ENCODE measurements at places on chromosomes 11 and 22.

- no peak for DNase-seq
Observed at GRCh38 chr11:110524238-110524637, 94.5 kb downstream of the FDX1 start.

- no peak for DNase-seq
Observed at GRCh38 chr11:69640995-69641581, at the start of gene CCND1. Gene CCND1, plus strand, starts transcription at chr11:69641156. Its CDS starts 158 bp downstream, at chr11:69641314.

DNA sequence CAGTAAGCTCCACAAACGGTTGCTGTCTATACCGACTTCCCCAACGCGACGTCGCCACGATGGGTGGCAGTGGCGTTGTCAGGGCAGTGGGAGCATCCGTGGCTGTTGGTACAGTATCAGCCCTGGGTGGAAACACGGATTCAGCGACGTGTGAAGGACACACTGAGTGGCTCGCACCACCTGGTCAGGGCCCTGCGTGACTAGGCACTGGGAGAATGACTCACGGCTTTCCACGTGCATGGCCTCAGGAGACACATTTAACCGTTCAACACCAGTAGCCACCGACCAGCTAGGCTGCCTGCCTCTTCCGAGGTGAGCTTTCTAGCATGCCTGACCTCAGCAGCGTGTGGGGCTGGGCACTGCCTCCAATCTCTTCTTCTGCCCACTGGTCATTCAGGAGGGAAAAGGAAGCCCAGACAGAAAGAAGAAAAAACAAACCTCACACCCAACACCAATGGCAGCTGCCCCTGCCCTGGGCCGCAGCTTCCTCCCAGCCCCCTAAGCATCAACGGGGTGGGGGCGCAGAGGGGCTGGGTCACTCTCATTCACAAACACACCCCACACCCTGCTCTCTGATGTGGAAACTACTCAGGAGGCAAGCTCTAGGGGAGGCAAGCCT lies 59.0 kb downstream of the MYH9 start:
- peak; percentile 56 for DNase-seq

GRCh38 chr11:131723088-131723487 lies 352.7 kb downstream of the NTM start:
- no peak for DNase-seq

GRCh38 chr11:31096191-31096805 lies 273.2 kb downstream of the DCDC1 start:
- DNase-seq: no peak

- no peak for DNase-seq
Observed at GRCh38 chr22:27729246-27729645, 72.3 kb downstream of the MN1 start.

DNA sequence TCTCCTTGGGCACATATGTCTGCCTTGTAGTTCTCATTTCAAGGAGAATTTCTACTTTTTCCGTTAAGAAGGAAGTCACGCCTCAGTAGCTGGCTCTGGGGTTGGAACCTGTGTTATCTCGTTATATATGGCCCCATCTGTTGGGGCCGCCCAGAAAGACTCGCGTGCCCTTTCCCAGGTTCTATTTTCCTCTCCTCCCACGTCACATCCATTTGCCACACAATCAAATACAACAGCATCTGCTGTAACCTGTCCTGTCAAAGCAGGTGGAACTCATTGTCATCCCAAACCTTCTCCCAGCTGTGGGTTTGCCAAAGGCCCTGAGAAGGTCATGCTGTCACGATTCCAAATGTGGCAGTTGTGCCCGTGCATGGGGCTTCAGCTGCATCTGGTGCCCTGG lies 213.1 kb upstream of the ZBED5 start:
- DNase-seq: no peak

GRCh38 chr22:21104126-21104691 lies 58.5 kb downstream of the LRRC74B start:
- DNase-seq: no peak

DNA sequence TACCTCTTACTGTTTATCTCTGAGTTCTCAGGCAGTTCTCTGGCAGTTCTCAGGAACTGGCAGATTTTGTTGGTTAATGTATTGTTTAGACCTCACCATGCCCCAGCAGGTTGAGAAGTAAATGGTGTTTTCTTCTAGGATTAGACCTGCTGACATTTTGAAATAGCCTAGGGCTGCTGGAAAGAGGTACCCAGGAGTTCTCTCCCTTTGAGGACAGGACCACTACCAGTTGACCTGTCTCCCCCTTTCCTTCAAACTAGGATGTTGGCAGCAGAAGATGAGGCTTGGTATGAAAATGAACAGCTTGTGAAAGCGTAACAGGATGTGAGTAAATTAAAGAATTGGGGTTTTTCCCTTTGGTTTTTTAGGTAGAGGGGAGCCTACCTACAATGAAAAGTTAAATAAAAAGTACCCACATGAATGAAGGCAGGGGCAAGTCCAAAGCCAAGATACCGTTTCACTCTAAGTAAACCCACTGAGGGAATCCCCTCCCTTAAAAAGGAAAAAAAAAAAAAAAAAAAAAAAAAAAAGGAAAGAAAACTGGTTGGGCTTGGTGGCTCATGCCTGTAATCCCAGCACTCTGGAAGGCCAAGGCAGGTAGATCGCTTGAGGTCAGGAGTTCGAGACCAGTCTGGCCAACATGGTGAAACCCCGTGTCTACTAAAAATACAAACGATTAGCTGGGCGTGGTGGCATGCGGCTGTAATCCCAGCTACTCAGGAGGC lies 96.2 kb downstream of the PDHX start:
- no peak for DNase-seq

DNA sequence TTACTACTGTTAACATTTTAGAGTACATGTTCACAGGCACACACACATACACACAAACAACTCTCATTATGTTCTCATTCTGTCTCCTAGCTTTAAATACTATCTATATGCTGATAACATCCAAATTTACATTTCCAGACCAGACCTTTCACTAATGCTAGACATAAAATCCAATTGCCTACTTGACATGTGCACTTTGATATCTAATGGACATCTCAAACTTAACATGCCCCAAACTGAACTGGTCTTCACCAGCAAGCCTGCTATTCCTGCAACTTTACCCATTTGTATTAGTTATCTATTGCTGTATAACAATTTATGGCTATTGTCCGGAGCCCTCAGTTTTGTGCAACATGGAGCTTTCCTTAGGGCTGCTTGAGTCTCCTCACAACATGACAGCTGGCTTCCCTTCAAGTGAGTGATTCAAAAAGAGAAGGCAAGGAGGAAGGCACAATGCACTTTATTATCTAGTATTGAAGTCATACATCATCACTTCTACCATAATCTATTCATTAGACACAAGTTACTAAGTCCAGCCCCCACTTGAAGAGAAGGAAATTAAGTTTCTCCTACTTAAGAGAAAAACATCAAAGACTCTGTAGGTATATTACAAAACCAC lies 3.0 kb downstream of the SLC36A4 start:
- DNase-seq: no peak

- no peak for DNase-seq
Observed at GRCh38 chr11:18749681-18750319, 23.8 kb upstream of the IGSF22 start.

DNA sequence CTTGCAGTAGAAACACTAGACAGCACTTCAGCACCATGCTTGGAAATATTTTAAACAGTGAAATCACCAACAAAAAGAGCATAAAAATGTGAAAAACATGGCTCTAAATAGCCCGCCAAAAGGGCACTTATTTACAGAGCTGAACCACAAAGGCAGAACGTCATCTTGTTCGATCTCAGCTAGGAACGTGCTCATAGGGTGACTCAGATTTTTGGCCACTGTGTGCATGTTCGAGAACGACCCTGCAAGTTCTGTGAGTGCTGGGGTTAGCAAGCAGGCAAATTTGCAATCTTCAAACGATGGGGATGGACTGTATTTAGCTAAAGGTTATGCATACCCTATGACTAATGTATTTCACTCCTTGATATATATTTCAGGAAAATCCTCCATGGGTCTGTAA lies 30.6 kb downstream of the OR2AT4 start:
- no peak for DNase-seq

DNA sequence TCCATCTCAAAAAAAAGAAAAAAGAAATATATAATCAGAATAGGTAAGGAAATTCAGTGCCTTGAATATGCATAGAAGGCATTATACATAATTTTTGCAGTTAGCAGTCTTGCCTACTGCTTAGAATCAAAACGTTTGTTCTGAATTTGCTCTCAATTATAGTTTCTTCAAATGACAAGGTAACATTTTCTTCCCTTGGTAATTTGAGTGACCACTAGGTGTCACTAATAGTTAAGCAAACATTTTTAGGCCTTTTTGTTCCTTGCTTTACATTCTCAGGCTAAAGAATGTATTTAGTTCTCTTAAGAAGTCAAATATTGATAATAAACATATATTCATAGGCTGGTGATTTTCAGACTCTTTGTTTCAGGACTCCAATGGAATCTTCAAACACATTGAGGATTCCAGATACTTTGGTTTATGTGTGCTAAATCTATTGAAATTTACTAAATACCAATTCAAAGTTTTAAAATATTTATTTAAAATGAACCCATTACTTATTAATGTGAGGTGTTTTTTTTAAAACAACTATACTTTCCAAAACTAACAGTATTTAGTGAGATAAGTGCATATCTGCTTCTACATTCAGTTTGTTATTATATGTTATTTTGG lies 55.0 kb upstream of the DEPDC7 start:
- DNase-seq: no peak

- DNase-seq: no peak
Observed at GRCh38 chr22:38257181-38257580, 15.6 kb downstream of the TMEM184B start.

GRCh38 chr11:44243595-44244343 lies 66.2 kb downstream of the ALX4 start:
- no peak for DNase-seq
